ENCODE measurements at places on chromosomes 5 and 9. TPM values are rescaled to one million over a fixed set of nuclear protein-coding genes. Genes with fewer than 3 reads are reported as not detected.

Gene SH3PXD2B
- total RNA-seq: 5.0 TPM

Gene DNAH5
- total RNA-seq: 0.07 TPM

Gene MSX2
- total RNA-seq: 1.9 TPM

Gene RNF183
- not detected for total RNA-seq

Gene DAB2IP
- total RNA-seq: 54.8 TPM

Gene MYORG
- total RNA-seq: 5.3 TPM

Gene IL31RA
- not detected for total RNA-seq

Gene C9orf72
- total RNA-seq: 19.2 TPM

Gene PRLR
- total RNA-seq: 0.40 TPM

Gene GNPDA1
- 20.2 TPM for total RNA-seq

Gene IGFBPL1
- total RNA-seq: not detected

Gene KCNIP1
- total RNA-seq: 0.20 TPM

Gene GFRA3
- 0.72 TPM for total RNA-seq

Gene REEP2
- 6.3 TPM for total RNA-seq

Gene S1PR3
- 19.8 TPM for total RNA-seq

Gene MRPS27
- 80.1 TPM for total RNA-seq

Gene AIF1L
- total RNA-seq: 22.9 TPM

Gene MEIKIN
- not detected for total RNA-seq

Gene FAM219A
- 19.7 TPM for total RNA-seq

Gene FGF18
- total RNA-seq: 18.5 TPM

Gene GPX3
- 537 TPM for total RNA-seq

Gene NR6A1
- total RNA-seq: 1.9 TPM

Gene TIMD4
- not detected for total RNA-seq

Gene PCDHGA7
- 7.0 TPM for total RNA-seq

Gene HBEGF
- 21.9 TPM for total RNA-seq

Gene CCDC180
- 2.8 TPM for total RNA-seq

Gene TNC
- total RNA-seq: 2.5 TPM

Gene FOXE1
- not detected for total RNA-seq

Gene SLC30A5
- 30.2 TPM for total RNA-seq

Gene FASTKD3
- 5.6 TPM for total RNA-seq

Gene BHMT
- not detected for total RNA-seq

Gene UBE2B
- total RNA-seq: 236 TPM

Gene PCDHB12
- total RNA-seq: 1.3 TPM

Gene GABRA1
- not detected for total RNA-seq

Gene CEL
- 7.2 TPM for total RNA-seq

Gene COL23A1
- total RNA-seq: 20.4 TPM

Gene CACFD1
- 11.8 TPM for total RNA-seq

Gene IL5
- total RNA-seq: not detected

Gene ADRA1B
- 1.4 TPM for total RNA-seq

Gene TCF7
- total RNA-seq: 3.4 TPM

Gene SLC45A2
- not detected for total RNA-seq

Gene SYNPO
- 675 TPM for total RNA-seq

Gene ECM2
- total RNA-seq: 5.3 TPM

Gene BNC2
- 6.3 TPM for total RNA-seq

Gene DMRT3
- total RNA-seq: not detected

Gene C5
- 0.69 TPM for total RNA-seq

Gene GLRA1
- total RNA-seq: not detected
